Activated naive CD4-positive, alpha-beta T cell treated with anti-CD3 and anti-CD28 coated beads, Interleukin-2, amount 10 ng/mL, durations not matched to agents 5 hours and 36 hours (primary cell): ENCODE measurements at places on chromosomes 1 and 21. TPM values are rescaled to one million over a fixed set of nuclear protein-coding genes. Genes with fewer than 3 reads are reported as not detected.

Gene CDK18
- total RNA-seq, result 0.68 TPM

Gene GBP7
- total RNA-seq, result 0.20 TPM

Gene SYT2
- not detected for total RNA-seq

Gene C1orf116
- not detected for total RNA-seq

Gene LIPI
- total RNA-seq, result not detected
